ENCODE measurements at places on chromosomes 11 and 22.

- DNase-seq: no peak
Measured at GRCh38 chr11:128294671-128295050, 292.7 kb downstream of the ETS1 start.

- no peak for DNase-seq
Measured at GRCh38 chr11:68936676-68937620, 33.3 kb downstream of the IGHMBP2 start.

GRCh38 chr11:122494221-122494620 lies 161.3 kb upstream of the UBASH3B start:
- no peak for DNase-seq

GRCh38 chr11:87352759-87353707 lies 315.3 kb downstream of the TMEM135 start:
- peak; percentile 88 for DNase-seq

DNA sequence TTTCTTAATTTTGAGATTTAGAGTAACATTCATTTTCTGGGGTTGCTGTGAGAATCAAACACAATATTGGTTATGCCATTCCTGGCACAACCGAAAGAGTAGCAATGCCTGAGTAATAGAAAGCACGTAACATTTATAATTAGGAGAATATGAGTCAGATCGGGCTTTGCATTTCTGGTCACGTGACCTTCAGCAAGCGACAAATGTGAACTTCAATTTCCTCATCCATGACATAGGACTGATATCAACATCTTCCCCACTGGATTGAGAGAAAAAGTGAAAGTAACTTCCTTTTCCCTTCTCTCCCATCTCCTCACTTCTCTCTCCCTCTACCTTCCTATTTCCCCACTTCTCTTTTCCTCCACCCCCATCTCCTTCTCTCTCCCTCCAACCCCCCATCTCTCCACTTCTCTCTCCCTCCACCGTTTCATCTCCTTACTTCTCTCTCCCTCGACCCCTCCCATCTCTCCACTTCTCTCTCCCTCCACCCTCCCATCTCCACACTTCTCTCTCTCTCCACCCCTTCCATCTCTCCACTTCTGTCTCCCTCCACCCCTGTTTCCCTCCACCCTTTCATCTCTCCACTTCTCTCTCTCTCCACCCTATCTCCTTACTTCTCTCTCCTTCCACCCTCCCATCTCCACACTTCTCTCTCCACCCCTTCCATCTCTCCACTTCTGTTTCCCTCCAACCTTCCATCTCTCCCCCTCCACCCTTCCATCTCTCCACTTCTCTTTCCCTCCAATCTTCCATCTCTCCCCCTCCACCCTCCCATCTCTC lies 33.5 kb upstream of the CAT start:
- peak; percentile 48 for DNase-seq

DNA sequence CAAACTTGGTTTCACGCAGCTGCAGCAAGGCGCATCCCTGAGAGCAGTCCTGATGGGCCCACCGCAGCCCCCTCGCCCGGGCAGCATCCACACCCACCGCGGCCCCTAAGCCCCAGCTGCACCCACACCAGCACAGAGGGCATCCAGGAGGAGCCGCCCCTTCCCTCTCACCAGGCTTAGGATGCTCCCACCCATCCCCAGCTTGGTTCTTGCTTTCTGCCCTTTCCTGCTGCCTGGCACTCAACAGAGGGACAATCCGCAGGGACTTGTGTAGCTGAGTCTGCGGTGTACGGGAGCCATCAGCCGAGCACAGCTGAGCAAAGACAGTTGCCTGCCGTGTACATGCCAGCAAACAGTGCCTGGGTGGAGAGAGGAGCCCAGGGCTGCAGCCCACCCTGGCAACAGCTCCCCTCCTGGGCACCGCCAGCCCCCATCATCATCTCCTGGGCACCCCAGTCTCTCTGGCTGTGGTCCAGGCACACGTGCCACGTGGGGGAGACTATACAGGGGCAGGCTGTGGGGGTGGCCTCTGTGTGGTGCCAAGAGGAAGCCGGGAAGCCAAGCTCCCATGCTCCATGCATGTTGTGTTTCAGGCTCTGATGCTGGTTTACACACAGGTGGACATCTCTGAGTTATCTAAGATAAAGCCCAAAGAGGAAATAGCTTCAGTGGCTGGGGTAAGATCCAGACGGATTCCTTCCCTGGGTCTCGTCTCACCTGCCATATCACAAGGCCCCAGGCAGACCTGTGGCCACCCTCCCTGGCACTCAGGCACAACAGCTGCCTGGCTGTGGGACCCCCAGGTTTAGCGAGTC lies 36.0 kb upstream of the GNB1L start:
- no peak for DNase-seq

DNA sequence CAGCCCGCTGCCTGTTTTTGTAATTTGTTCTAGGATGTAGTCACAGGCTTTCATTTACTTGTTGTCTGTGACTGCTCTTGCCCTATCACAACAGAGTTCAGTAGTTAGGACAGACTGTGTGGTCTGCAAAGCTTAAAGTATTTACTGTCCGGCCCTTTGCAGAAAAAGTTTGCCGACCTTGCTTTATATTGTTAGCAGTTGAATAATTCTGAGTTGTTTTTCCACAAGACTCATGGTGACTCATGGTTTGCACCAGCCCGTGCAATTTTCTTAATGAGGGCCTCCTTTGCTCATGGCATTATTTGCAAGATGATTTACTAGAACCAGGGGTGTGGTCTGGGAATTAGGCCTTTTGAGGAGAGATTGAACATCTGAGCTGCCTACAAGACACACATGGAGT lies 110.6 kb downstream of the SCN3B start:
- DNase-seq: no peak

DNA sequence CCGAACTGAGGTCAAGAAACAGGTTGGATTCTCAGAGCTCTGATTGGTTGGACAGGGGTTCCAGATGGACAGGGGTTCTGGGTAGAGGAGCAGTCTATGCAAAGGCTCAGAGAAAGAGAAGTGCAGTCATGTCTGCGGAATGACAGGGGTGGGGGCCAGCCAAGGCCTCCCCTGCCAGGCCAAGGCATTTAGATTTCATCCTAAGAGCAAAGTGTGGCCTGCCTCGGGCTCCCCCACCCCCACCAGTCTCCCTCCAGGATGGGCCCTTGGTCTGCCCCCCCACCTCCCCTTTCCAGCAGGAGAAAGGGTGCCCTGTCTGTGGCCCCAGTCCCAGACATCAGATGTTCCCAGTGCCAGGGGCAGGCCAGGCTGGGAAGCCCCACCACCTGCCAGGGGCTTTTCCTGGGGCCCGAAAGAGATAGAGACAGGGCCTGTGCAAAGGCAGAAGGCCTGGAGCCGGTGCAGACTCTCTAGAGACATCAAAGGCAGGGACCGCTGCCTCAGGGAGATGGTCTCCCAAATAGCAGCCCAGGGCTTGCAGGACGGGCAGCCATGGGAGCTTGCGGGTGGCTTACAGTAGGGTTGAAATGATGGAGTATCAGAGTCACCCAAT lies 9.4 kb downstream of the SUSD2 start:
- DNase-seq: no peak

DNA sequence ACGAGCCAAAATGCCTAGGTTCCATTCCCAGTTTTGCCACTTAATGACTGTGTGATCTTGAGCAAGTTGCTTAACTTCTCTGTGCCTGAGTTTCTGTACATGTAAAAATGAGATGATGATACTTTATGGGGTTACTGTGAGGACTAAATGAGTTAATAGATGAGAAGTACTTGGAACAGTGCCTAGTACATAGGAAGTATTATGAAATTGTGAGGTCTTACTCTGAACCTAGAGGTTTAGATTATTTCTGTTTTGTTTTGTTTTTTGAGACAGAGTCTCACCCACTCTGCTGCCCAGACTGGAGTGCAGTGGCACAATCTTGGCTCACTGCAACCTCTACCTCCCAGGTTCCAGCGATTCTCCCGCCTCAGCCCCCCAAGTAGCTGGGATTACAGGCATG lies 227.0 kb upstream of the POU2AF2 start:
- no peak for DNase-seq

GRCh38 chr11:9253086-9253485 lies 12.1 kb downstream of the DENND5A start:
- DNase-seq: no peak

- DNase-seq: no peak
Measured at GRCh38 chr11:10941871-10942270, 84.0 kb upstream of the ZBED5 start.

GRCh38 chr11:30317030-30317429 lies 5.9 kb upstream of the ARL14EP start:
- no peak for DNase-seq

- no peak for DNase-seq
Measured at GRCh38 chr11:67372993-67373647, at the start of gene CLCF1. Gene CLCF1, minus strand, starts transcription at chr11:67373598. Its CDS starts 59 bp downstream, at chr11:67373539.

GRCh38 chr11:119666463-119667131 lies 62.4 kb downstream of the NECTIN1 start:
- DNase-seq: peak; percentile 61

DNA sequence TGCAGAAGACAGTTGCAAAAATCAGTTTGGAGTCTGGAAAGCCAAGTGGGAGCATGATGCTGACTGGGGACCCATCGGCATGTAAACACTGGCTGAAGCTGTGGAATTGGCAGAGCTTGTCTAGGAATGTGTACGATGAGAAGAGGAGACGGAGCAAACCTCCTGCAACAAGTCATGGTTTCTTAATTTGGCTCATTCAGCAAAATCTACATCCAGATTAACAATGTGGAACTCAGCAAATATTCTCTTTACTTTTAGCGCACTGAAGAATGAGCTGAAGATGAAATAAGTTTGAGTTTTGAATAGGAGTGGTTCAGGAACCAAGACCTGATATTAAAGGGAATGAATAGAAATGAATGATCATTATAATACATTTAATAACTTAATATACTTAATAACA lies 26.6 kb downstream of the RASSF10 start:
- DNase-seq: no peak

DNA sequence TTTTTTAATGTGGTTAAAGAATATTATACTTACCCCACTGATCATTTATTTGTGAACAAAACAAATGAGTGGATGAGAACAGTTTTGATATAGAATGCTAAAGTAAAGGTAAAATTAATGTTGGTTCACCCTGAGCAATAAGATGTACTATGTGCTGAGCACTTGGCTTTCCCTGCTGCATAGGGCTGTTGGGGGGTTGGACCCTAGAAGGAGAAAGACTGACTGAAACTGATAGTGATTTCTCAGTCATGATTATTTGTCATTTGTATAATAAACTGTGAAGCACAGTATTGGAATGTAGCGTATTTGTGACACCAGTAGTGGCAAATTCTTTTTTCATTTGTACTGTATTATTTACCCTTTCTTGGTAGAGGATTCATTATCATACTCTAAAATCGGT lies 63.3 kb downstream of the PRMT3 start:
- peak; percentile 27 for DNase-seq

- DNase-seq: peak; percentile 35
Measured at GRCh38 chr11:125591649-125592304, 875 bp upstream of the STT3A start.

GRCh38 chr22:37480387-37481346 lies 5.5 kb downstream of the MFNG start:
- no peak for DNase-seq

DNA sequence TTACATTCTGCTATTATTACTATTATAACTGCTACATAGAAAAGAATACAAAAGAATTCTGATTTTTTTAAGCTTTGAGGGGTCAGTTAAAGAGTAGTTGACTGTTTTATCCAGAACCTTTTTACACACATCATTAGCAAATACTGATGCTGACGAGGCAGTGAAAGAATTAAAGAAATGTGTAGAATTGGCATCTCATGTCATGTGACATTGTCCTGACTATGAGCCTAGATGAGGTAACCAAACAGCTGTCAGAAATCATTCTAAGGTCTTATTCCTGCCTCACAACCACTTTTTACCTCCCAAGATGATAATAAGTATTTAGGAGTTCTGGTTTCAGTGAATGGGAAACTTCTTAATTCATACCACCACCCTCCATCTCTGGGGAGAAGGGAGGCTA lies 121.0 kb downstream of the SLC1A2 start:
- DNase-seq: no peak

- no peak for DNase-seq
Measured at GRCh38 chr11:47857892-47858543, 9.9 kb upstream of the NUP160 start.

DNA sequence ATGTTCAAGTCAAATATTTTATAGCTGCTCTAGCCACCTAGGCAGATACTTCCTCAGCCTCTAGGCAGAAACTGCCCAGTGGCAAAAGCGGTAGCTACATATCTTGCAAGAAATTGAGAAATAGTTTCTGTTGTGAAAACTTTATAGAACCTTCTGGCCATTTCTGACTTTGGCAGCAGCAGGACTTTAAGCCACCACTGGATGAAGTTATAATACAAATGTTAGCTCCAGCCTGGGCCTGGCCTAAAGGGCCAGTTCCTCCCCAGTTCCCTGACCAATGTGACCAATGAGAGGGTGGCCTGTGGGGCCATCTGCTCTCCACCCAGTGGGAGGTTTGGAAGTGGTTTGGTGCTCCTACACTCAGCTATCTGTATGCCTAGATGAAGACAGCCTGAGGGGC lies 254.0 kb upstream of the NARS2 start:
- no peak for DNase-seq

DNA sequence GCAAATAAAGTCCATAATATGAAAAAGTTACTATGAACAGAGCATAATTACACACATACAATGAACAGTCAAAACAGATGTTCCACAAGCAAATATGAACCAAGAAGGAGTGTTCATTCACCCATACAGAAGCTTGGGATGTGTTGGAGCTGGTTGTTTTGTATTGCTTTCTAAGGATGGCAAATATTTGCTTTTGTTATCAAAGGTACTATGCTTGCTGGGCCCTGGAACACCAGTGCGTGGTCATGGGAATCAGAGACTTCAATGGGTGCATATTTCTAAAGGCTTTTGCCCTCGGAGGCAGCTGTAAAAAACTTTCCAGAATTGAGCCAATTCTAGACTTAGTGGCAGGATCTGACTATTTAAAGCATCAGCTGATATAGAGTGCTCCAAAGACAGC lies 85.1 kb downstream of the BARX2 start:
- DNase-seq: no peak

DNA sequence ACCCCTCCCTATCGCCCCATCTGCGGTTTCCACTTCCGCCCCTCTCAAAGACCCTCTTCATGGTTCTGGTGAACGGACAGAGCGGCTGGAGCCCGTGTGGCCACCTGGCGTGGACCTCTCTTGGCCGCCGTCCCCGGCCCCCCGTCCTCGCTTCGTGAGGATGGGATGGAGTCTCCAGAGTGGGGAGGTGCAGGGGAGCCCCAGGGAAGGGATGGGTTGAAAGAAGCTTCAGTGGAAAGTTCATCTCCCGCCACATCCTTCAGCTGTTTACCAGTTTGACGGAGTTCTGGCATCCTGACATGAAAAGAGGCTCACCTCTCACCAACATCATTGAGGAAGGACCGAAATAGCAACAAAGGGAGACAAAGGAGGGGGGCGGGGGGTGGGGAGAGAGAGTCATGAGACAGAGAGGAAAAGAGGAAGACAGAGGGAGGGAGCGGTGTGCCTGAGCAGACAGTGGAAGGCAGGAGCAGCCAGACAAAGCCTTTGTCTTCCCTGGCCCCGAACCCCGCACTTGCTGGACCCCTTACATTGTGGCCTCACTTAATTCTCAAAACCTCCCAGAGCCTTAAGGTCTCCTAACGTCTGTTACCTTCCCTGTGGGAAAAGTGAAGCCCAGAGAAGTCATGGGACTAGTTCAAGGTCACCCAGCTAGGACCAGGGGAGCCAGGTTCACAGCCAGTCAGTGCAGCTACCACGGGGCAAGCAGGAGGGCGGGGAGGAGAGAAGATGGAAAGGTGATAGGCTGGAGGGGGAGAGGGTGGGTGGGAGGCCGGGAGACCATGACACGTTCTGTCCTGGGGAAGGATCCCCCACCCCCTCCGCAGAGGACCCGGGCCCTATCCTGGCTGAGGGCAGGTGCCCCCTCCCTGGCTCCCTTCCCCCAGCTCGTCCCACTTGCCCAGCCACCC lies 54.9 kb downstream of the CD6 start:
- DNase-seq: peak; percentile 65

GRCh38 chr11:10818594-10818993 lies 9.9 kb upstream of the EIF4G2 start:
- no peak for DNase-seq

Data from activated CD4-positive, alpha-beta T cell treated with anti-CD3 and anti-CD28 coated beads, Interleukin-2, amount 50 U/mL, for 16 hours (primary cell).